ENCODE measurements at places on chromosomes 6 and 20.

DNA sequence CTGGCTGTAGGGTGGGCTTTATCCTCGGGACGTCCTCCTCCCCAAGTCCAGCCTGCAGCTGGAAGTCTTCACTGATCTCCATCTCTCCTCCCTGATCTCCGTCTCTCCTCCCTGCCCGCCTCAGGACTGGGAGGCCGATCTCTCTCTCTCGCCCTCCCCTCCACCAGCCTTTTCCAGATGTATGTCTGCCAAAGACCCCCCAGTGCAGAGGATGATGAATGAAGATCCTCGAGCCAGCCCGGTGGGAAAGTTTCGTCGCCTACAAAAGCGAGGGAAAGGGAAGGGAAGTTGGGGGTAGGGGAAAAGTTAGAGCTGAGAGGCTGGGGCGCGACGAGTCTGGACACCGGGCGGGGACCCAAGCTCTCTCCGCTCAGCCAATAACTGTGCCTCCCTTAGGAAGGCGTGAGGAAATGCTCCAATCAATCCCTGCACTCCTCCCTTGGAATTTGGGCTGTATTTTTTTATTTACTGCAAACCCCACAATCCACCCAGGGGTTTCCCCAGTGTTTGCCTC lies 595 bp upstream of the SRF start:
- H3K4me1 ChIP-seq = peaks cover 35% of the 10 kb centered on the region
- H3K36me3 ChIP-seq = peaks cover 9% of the 10 kb centered on the region
- no peaks in the 10 kb centered on the region for H3K27me3 ChIP-seq
- peak overlapping the region; percentile 83 for H3K4me3 ChIP-seq
- peak; percentile 12 for DNase-seq
- H3K27ac ChIP-seq = peak overlapping the region; percentile 81

GRCh38 chr6:11601776-11602605 lies 64.4 kb downstream of the TMEM170B start:
- no peaks in the 10 kb centered on the region for H3K36me3 ChIP-seq
- no peak for DNase-seq
- H3K27ac ChIP-seq = no peak overlapping the region
- H3K4me1 ChIP-seq = no peaks in the 10 kb centered on the region
- H3K27me3 ChIP-seq = peaks cover 14% of the 10 kb centered on the region

- H3K27me3 ChIP-seq = no peaks in the 10 kb centered on the region
- H3K27ac ChIP-seq = no peak overlapping the region
- H3K4me1 ChIP-seq = peaks cover 24% of the 10 kb centered on the region
- no peak overlapping the region for H3K4me3 ChIP-seq
These were observed 7.6 kb downstream of the CEBPB start for GRCh38 chr20:50198180-50198666.

- H3K36me3 ChIP-seq = peaks cover 4% of the 10 kb centered on the region
- H3K27me3 ChIP-seq = peaks cover 4% of the 10 kb centered on the region
- H3K4me1 ChIP-seq = peaks cover 42% of the 10 kb centered on the region
- no peak for DNase-seq
These were observed 110.5 kb upstream of the CARMIL1 start for GRCh38 chr6:25168637-25169036.

DNA sequence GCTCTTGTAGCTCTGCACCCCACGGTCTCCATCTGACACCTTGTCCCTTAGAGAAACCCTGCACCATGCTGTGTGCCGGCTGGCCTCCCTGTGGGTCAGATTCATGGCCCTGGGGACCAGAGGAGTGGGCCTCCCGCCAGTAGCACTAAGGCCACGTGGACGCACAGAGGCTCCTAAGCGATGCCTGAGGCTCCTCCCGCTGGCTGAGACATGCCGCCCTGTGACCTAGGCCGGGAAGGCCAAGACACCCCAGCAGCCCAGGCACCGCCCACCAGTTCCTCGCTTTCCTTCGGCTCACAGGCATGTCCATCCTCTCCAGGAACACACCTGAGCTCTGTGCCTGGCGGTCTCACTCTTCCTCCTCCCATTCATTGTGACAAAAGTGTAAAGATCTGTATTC lies 311.0 kb downstream of the THBS2 start:
- no peak overlapping the region for H3K27ac ChIP-seq
- H3K4me1 ChIP-seq = no peaks in the 10 kb centered on the region
- H3K4me3 ChIP-seq = no peak overlapping the region
- no peaks in the 10 kb centered on the region for H3K36me3 ChIP-seq
- peaks cover 10% of the 10 kb centered on the region for H3K27me3 ChIP-seq

DNA sequence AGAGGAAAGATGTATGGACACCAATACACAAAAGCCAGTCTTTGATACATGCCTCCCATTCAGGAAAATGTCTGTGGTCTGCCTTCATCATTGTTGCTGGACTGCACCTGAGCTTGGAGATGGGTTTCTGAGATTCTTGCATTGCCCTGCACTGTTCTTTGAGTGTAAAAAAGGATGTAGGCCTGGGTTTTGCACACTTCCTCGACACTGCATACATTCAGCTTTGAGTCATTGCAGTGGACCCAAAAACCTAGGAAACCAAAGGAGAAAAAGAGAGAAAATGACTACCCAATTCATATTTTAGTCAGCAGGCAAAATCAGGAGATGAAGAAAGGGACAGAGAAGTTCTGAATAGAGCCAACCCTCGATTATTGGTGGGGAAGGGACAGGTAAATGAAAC lies 9.0 kb downstream of the TOMM6 start:
- no peak overlapping the region for H3K4me3 ChIP-seq
- DNase-seq = no peak
- H3K27me3 ChIP-seq = no peaks in the 10 kb centered on the region
- H3K27ac ChIP-seq = no peak overlapping the region
- peaks cover 16% of the 10 kb centered on the region for H3K36me3 ChIP-seq

DNA sequence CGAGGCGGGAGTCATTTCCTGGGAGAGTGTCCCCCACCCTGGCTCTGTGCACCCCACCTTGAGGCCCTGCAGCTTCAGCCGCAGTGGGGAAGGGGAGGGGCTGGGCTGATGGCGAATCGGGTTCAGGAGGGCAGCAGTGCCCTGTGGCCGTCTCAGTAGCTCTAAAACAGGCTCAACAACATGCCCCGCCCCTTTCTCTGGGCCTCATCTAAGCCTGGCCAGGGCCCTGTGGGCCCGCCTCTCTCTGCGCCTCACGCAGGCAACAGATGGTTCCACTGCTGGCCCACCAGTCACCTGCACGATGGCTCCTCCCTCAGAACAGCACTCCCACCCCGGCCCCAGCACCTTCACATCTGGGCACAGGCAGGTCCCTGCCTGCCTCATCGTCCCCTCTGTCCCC lies 30.2 kb downstream of the CHRNA4 start:
- H3K4me3 ChIP-seq = no peak overlapping the region
- H3K36me3 ChIP-seq = peaks cover 2% of the 10 kb centered on the region
- H3K27me3 ChIP-seq = peaks cover 10% of the 10 kb centered on the region
- no peak for DNase-seq

Data from activated CD4-positive, alpha-beta memory T cell treated with anti-CD3 and anti-CD28 coated beads for 36 hours (primary cell).